ENCODE measurements at places on chromosomes 6 and 20.

- no peak for DNase-seq
Measured at GRCh38 chr6:121594053-121594452, 158.6 kb downstream of the GJA1 start.

DNA sequence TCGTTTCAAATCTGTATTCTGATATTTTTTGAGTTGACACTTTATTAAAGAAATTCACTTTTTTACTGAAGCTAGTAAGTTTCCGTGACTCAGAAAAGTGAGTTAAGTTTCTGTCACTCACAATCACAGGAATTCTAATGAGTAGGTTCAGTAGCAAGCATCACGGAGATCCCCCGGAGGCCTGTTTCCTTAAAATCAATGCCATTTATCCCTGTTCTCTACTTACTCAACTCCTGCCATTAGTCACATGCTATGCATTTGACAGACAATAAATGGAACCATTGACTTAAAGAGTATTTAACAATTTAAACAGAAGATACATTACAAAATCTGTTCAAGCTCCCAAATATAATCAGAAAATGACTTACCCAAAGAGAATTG lies 9.1 kb downstream of the SLC18B1 start:
- no peak for DNase-seq

- DNase-seq = no peak
Measured at GRCh38 chr6:116568821-116569755, 2.2 kb upstream of the RWDD1 start.

DNA sequence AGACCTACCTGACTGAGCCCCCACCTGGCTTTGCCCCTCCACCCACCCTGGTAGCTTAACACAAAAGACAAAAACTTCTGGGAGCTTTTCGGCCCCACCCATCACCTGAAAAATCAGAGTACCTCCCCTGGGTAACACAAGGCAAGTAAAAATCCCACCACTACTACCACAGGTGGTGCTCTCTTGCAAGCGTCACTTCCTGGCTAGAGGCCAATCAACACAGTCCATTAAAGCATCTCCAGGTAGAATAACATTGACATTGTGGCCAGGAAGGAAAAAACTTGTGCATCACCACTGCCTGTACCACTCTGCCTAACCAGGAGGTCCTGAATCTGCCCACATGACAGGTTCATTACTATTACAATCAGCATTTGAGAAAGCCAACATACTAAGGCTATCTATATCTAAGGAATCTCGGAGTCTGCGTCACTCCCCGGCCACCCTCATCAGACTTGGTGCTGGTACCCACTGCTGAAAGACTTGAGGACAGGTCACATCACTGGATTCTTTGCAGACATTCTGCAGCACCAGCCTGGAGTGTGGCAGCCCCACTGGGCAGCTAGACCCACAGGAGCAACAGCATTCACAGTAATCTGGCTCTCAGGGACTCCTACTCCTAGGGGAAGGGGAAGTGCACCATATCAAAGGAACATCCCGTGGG lies 125.9 kb downstream of the CDK19 start:
- DNase-seq = peak; percentile 23

DNA sequence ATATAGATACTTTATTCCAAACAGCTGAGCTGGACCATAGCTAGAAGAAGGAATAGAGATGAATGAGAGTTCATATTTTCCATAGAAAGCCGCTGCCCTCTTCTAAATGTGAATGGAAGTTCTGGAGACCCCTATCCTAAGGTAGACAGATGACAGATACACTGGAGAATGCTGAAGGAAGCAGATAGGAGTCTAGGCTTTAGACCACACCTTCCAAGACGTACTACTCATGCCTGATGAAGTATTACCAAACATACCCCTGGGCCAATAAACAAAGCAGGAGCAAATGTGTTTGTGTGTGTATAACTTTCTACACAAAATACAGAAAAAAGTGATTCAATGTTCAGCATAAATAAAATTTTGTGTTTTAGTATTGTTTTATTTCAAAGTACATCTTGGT lies 9.1 kb upstream of the SLC17A2 start:
- no peak for DNase-seq

GRCh38 chr20:59949911-59950310 lies 8.3 kb upstream of the CDH26 start:
- DNase-seq = no peak

DNA sequence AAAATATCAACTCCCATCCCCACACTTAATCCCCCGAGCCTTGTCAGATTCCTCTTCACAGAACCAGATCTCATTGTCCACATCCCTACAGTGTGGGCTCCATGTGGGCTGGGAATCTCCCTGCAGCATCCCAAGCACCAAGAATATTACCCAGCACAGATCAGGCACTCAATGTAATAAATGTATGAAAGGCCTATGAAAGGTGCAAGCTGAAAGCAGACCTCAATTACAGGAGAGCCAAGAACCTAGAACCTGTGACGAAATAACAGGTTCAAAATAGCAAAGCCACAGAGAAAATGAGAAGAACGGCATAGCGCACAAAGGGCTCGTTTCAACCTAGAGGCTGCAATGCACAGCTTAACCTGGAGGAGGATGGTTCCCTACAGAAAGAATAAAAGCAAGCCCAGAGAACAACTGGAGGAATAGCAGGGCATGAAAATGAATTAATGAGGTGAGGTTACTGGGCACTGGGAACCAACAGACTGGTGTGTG lies 3.1 kb downstream of the SLC23A2 start:
- DNase-seq = no peak

DNA sequence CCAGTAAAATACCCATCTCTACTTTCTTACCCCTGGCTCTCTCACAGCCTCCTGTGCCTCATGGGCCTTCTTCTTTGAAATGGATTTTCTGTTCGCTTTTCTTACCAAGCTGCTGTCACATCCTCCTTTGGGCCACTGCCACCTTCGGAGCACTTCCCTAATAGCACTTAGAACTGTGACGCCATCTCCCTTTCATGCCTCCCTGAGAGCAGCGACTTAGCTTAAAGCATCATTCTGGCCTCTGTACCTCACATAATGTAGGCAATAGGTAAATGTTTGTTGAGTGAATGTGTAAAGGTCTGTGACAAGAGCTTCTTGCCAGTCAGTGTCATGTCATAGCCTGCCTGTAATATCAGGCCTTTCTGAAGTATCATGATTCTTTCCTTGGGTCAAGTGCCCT lies 78.8 kb downstream of the ADGRG6 start:
- no peak for DNase-seq

DNA sequence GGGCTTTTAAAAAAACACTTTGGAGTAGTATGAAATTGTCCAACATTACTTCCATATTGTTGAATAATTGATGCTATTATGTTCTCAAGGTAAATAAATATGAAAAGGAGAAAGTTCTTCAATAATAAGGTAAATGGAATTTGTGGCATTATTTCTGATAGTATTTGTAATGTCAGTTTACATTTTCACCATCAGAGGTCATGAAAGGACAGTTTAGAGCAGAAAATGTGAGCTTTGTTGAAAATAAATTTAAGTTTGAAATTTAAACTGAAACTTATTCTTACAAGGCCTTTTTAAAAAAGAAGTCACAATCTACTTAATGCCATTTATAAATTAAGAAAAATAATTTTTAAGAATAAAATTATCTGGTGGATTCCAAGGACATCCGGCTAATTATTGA lies 15.8 kb upstream of the CEP162 start:
- DNase-seq = no peak

DNA sequence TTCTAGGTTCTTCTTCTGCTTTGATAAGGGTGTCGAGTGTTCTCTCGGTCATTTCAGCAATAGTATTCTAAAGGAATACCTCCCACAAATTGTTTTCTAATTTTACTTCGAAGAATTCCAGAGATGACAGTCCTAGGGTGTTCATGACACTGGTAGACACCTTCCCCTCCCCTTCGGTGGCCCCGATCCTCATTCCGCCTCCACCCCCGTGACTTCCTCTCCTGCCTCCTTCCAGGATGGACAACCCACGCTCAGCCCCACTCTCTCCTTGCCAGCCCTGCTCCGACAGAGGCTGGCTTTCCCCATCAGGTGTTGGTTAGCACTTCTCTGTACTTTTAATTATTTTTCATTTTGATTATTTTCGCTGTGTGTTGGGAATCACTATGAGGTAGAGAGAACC lies 254.8 kb upstream of the QKI start:
- DNase-seq = no peak

- no peak for DNase-seq
Measured at GRCh38 chr6:105301072-105301503, 101.8 kb downstream of the PREP start.

DNA sequence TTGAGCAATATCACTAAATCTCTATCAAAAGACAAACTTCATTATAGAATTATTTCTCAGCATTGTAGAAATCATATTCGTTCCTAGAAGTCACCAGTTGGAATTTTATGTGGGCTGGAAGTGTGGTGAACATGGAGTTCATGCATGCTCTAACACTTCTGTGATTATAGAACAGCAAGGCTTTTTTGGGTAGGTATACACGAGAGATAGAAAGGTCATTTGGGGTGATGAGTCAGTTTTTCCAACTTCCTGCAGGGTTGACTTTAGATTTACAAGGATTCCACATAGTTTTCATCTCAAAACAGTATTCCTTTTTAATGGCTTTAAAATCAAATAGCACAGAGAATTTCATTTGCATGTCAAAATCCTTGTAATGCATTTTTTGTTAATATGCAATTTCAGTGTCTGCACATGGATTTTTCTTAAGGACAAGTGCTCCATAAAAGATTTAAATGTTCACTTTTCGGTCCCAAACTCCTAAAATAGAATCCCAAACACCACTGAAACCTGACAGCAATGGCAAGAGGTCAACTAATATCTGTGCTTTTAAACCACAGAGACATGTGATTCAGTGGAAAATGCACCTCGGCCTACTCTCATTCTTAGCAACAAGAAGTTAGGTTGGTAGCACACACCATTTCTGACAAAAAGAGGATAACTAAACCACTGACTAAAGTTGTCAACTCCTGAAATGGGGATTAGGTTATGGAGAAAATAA lies 211.0 kb downstream of the MOXD1 start:
- no peak for DNase-seq

DNA sequence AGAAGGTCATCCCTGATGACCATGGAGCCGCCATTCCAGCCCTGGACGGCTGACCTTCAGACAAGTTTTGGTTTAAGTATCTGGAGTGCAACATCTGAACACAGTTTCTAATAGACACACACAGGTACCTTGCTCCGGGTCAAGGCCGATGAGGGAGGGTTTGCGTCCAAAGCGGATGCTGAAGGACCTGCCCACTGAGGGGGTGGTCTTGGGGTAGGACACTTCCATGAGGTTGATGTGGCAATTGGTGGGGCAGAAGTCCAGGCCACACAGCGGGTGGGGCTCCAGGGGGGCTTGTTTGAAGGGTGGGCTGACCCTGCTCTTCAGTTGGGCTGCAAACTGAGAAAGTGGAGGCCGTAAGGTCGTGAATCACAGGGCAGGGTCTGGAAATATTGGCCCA lies 177.9 kb downstream of the PREX1 start:
- no peak for DNase-seq

- DNase-seq = peak; percentile 6
Measured at GRCh38 chr6:25280344-25281074, 1.3 kb downstream of the CARMIL1 start.

DNA sequence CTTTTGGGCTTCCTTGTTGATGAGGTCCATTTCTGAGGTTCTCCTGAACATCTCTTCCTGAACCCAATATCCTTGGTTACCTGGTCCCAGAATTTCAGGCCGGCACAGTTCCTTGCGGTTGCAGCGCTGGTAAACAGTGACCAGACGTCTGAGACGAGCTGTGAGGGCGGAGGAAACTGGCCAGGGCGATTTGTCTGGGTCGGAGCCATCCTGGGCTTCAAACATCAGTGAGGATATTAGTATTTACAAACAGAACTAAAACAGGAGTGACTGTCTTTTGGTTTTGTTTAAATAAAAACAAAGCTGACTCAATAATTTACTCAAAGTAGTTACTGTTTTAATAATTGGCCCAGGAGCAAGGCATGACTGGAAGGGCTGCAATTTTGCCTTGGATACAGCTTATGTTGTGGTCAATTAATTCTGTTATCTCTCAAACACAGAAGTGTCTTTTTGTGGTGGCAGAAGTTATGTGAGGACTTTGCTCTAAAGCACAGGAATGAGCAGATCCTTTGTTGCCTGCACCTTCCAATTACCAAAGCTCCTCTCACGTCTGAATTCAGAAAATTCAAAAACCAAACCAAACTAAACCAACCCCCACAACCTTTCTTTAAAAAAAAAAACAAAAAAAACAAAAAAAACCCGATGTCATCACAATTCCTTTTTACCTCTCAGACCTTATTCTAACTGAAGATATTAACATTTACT lies 58.7 kb upstream of the EMILIN3 start:
- DNase-seq = no peak

DNA sequence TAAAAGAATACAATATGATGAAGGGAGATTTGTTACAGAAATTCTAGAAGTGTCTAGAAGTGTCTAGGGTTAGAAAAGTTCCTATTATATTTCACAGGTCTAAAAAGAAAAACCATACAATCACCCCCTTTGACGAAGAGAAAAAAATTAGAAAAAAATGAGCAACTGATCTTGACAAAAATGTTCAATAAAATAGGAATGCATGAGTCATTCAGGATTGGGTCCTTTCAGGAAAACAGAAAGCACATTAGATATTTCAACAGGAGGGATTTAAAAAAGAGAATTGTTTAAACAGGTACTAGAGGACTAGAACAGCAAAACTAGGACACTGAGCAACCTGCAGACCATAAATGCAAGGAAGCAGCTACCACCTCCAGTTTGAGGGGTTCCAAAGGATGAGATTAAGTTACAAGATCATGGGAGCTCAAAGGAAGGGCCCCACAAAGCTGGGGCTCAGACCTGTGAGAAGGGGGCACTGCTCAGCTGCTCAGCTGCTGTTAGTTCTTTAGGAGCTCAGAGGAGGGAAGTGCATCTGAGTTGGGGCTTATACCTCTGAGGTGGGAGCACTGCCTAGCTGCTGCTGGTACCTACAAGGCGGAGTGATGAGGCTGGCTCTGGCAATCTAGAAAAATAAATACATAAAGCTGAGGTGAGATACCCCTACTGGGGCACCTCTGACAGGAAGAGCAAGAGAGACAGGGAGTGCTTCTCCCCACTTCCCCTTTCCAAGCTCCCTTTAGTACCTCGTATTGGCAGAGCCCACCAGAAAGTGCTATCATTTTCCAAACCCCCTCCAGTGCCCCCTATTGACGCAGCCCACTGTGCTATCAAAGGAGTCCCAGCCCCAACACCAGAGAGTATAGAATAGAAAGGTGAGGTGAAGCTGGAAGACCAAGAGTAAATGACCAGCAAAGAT lies 27.1 kb upstream of the BEND6 start:
- no peak for DNase-seq

- DNase-seq = no peak
Measured at GRCh38 chr6:149234051-149234962, 83.2 kb upstream of the TAB2 start.

DNA sequence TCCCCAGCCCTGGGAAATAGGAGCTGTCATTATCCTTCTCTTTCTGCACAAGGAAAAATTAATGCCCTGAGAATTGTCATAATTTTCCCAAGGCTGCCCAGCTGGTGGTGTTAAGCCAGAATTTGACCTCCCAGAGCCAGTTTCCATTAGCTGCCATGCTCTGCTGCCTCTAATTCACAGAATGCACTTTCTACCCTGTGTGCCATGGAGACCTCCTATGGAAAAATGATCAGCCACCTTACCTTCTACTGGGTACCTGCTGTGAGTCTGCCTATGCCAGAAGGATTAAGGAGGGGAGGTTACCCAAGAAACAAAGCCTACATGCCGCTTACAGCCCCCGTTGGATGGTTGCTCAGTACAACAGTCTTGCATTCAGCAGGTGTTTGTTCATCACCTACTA lies 29.1 kb downstream of the POFUT1 start:
- DNase-seq = no peak
